C1 segment of cervical spinal cord (tissue), 14 donors: ENCODE measurements at places on chromosomes 5 and 9.

- no peak for DNase-seq
These were observed 1.5 kb upstream of the IRX2 start for GRCh38 chr5:2752821-2753439.

DNA sequence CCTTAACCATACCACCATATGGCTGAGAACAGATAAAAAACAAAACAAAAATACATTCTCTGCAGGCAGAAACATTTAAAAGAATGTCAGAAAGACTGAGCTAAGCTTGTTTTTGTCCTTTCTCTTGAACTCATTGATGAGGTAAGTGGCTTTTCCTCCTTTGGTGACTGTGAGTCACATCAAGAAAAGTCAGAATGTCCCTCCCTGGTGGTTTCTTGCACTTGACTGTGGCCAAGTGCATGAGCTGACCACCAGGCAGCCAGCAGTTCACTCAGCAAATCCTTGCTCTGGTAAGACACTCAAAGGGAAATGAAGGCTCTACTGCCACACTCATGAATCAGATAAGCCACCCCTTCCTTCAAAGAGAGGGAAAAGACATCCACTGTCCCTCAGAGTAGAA lies 970.9 kb downstream of the TAF11L14 start:
- no peak for DNase-seq

- DNase-seq = no peak
These were observed 9.4 kb upstream of the LMX1B start for GRCh38 chr9:126604059-126605055.

GRCh38 chr5:174571662-174572397 lies 152.6 kb upstream of the MSX2 start:
- no peak for DNase-seq
